ENCODE measurements at places on chromosomes 3 and 15.

GRCh38 chr3:183253528-183254486, 754 bp downstream of the B3GNT5 start:
- DNase-seq, result peak; percentile 8

DNA sequence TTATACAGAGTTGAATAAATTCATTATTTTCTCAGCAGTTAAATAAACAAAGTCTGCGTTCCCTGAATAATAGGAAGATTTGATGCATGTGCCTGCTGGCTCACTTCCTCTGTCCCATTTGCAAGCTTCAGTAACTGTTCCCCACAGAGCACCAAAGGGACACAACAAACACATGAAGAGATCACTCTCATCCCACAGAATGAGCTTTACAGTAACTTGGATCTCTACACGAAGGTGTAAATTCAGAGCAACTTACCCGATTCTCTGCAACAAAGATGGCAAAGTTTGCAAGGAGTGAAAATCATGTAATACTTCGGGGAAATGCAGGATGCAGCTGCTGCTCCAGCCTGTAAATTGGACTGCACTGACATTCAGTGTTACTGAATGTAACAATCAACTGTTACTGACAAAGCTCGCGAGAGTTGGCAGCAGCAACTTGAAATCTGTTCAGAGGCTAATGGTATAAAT, at the start of gene BCHE:
TSS of gene BCHE (minus strand) at position 366 of the 468 bp plus-strand sequence. CDS start 6,390 bp downstream, outside the sequence.
- DNase-seq, result no peak

DNA sequence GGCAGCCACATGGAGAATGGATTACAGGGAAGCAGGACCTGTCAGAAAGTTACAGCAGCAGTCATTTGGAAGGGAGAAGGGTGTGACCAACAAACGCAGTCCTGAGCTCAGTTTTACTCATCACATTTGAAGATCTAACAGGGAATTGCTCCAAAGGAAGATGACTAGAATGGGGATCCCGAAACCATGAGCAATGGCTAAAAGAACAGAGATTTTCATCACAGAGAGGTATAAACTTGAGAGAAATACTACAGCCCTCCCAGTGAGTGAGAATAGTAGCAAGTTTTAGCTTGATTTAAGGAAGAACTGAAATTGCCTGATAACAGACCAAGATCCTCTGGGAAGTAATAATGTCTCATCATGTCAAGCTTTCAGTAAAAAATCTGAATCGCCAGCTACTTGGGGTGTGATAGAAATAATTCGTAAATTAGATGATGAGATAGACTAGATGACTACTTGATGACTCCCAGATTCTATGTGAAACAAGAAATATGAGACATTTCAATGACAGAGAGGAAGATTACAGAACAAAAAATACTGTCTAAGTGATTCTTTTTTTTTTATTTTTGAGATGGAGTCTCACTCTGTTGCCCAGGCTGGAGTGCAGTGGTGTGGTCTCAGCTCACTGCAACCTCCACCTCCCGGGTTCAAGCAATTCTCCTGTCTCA, 16.9 kb downstream of the CD47 start:
- no peak for DNase-seq

DNA sequence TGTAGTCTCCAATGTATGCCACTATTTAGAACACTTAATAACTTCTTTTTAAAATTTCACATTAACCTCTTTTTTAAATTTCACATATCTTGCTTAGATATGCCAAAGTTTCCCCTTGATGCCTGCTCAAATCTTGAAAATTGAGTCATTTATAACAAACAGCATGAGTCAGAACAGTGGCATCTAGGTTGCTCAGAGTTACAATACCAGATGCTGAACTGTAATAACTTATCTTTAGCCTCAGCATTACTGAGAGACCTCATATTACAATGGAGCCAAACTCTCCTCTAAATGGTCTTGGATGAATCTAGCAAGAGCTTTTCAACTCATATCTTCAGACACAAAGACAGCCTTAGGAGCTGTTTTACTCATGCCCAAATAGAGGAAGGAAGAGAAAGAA, 439.3 kb upstream of the ARPP21 start:
- no peak for DNase-seq
